ENCODE measurements at places on chromosomes 12 and 14.

- no peak for DNase-seq
Measured at GRCh38 chr12:65534238-65534841, 255.9 kb downstream of the MSRB3 start.

GRCh38 chr12:70042675-70043074 is 200.6 kb upstream of the CNOT2 start:
- no peak for DNase-seq

- no peak for DNase-seq
Measured at GRCh38 chr12:46388427-46389021, 16.0 kb upstream of the SLC38A2 start.

DNA sequence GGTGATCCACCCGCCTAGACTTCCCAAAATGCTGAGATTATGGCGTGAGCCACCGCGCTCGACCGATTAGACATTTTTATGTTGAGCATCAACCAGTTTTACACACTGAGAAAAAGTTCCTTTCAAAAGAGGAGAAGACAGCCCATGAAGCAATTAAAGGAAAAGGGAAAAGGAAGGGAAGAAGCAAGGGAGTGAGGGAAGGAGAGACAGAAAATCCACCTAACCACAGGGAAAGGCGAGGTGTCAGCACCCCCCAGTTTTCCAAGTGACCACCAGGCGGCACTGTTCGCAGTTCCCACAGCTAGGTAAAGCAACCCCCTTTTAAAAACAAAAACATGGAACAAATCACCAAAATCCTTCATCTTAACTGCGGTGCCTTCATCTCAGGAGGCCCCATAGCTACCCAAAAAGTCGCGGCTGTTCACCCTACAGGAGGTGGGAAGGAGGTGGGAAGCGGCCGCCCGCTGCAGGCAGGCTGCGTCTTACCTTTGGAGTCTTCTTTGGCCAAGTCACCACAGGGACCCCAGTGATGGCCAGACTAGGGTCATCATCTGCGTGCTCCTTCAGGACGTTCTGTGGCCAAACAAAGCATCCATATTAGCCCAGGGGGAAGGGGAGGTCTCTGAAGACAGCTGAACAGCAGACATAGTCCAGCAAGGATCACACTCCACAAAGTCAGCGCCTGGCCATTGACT is 86.6 kb downstream of the KDM2B start:
- DNase-seq = peak; percentile 33

GRCh38 chr14:33229269-33229929 is 290.7 kb downstream of the NPAS3 start:
- no peak for DNase-seq

DNA sequence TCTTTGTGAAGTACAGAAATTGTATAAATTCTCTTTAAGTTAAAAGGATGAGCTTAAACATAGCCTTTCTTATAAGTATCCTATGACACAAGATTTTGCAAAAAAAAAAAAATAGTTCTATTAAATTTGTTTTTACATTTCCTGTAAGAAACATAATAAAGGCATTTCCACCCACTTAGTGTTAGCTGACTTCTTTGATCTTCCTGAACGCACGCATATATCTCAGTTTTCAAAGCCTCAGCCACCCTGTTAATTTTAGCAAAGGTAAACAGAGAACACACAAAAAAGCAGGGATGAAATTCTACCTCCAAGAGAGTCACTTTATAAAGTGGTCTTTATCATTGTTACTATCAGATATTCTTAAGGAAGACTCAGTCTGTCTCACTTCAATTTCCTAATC is 277.9 kb downstream of the MED13L start:
- no peak for DNase-seq

DNA sequence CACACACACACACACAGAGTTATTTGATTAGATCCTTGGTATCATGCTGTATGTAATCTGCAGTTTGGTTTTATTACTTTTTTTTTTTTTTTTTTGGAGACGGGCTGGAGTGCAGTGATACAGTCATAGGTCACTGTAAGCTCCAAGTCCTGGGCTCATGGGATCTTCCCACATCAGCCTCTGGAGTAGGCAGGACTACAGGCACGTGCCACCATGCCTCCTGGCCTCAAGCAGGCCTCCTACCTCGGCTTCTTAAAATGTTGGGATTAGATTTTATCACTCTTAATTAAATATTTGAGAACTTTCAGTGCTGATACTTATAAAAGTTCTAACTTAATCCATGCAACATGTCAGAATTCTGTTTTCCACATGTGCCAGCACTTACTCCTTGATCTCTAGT is 31.3 kb upstream of the PSEN1 start:
- no peak for DNase-seq

DNA sequence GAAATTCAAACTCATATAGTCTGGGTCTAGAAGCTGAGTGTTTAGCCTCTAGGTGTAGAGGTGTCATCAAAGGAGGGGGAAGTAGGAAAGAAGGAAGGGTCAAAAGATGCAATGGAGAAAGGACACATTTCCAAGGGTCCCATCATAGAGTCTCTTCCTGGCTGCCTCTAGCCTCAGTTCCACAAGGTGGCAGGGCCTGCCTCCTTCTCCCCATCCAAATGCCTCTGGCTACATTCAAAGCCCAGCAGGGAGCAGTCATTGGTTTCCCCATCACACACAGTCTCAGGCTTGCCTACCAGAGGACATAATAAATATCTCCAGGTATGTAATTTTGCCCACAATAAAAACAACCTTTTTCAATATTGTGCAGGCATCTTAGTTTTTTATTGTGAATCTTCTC is 2.1 kb upstream of the CCT2 start:
- DNase-seq = no peak

- DNase-seq = no peak
Measured at GRCh38 chr12:1630133-1630826, 1.2 kb downstream of the WNT5B start.

- no peak for DNase-seq
Measured at GRCh38 chr12:15581006-15581405, 208.2 kb downstream of the EPS8 start.

DNA sequence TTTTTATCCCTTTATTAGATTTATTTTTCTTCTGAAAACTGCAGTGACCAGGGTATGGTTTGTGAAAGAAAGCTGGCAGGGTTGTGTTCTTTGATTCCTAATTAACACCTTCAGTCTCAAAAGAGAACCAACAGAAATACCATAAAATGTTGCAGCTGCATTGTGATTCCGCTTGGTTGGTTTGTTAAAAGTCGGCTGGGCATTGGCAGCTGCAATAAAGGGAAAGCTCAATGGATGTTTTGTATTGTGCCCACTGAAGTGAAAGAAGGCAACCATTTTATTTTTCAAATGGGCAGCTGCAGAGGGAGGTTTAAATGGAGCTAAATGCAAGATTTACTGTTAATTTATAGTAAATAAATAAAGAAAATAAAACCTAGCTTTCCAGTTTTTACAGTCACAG is 16.7 kb downstream of the LGR5 start:
- no peak for DNase-seq

DNA sequence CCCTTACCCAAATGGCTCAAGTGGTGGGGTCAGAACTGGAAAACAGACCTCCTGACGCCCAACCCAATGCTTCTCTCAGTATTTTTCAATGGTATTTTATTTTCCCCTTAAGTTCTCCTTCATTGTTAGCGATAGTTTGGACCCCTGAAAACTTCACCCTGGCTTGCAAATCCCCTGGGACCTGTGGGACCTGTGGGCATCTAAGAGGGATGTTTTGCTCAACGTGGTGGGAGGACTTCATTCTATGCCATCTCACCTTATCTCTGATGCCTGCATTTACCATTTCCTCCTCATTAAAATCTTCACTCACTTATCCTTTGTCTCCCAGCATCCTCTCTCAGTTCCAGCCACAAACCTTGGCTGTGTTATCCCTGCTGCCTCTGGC is 59.4 kb upstream of the GZMB start:
- no peak for DNase-seq
